ENCODE measurements at places on chromosomes 11 and 22.
A peak's percentile ranks its signal among the peaks of the same experiment; 100 is the strongest.

- DNase-seq, result no peak
These were observed 100.4 kb downstream of the GALNT18 start for GRCh38 chr11:11521306-11522002.

DNA sequence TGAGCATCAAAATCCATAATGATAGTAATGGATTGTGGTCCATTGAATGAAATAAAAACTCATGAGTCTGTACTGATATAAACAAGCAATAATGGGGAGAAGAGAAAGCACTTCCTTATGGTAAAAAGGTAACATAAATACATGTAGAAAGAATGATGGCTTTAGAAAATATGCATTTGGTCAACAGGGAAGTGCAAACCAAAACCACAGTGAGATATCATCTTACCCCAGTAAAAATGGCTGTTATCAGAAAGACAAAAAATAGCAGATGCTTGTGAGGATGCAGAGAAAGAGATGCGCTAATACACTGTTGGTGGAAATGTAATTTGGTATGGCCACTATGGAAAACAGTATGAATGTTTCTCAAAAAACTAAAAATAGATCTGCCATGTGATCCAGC, 6.9 kb upstream of the MMP20 start:
- DNase-seq, result no peak

DNA sequence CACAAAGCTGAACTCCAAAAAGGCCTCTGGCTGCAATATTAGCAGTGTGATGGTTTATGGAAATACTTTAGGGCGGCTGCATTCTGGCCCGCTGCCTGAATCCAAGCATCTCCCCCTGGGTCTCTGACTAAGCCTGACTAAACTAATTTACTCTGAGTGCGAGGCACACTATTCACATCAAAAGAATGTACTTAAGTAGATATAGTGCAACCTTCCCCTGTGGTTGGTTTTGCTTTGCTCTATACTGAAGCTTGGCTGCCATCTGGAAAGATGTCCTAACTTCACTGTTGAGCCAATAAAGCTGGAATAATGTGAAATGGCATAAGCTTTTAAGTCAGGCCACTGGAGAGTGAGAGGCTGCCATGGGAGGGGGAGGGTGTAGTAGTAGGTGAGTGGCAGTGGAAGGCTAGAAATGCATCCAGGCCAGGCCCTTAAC, 321.6 kb downstream of the AASDHPPT start:
- DNase-seq, result no peak

- no peak for DNase-seq
These were observed 44.9 kb downstream of the OR4C46 start for GRCh38 chr11:54558919-54559318.

GRCh38 chr22:43477966-43478365, 66.2 kb downstream of the MPPED1 start:
- no peak for DNase-seq

- DNase-seq, result no peak
These were observed 1.1 kb upstream of the CAVIN3 start for GRCh38 chr11:6321356-6321755.

DNA sequence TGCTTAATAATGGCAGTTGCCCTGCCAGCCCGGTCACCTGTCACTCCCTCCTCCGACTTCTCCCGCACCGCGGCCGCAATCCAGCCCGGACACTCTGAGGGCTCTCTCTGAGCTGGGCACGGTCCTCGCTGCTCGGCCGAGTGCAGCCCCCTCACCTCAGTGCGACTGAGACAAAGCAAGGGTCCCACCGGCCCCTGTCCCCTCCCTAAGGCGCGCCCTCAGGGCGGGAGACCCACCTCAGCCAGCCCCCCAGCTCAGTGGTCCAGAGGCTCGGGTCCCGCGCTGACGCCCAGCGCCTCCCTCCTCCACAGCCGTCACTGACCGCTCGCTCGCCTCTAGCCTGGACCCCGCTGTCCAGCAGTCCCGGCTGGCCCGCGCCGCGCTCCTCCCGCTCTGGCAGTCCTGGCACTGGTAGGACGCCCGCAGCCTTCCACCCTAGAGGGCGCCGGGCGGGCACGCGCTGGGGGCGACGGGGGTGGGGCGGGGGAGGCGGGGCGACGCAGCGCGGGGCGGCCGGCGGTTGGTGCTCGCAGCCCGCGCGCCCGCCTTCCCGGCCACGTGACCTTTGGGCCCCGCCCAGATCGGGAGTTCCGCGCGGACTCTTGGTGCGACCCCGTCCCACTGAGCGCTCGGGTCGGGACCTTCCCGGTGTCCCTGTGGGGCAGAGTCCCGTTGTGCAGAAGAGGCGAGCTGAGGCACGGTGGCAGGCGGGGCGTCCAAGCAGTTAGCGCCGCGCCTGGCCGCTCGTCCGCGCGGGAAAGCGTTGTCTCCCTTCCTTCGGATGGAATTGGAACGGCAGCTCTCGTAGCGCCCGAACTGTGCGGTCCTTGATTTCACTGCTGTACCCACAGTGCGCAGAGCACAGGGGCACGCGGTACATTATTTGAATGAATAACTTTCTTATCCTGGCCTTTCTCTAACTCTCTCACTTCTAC, 7.8 kb upstream of the L3MBTL2 start:
- peak; percentile 84 for DNase-seq

DNA sequence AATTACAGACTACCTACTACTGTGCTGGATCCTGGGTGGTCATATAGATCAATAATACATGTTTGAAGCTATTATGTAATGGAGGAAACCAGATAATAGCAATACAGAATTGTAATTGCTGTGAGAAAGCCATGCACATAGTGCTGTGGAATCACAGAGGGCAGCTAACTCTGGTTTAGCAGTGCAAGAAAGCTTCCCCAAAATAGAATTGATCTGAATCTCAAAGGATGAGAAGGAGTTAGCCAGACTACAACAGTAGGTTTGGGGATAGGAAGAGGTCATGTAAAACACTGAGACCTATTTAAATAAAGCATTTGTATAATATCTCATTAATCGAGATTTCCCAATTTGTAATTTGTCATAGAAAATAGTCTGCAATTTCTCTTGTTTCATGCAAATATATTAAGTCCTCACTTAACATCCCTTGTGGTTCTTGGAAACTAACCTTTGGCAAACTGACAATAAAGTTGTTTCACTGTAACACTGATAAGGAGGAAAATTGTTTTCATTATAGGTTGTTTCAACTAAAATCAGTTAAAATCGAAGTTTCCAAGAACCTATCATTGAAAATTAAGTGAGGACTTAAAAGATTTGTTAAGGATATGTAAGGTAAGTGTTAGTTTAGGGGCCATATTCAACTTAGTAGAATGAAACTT, 7.6 kb downstream of the C11orf58 start:
- DNase-seq, result no peak

DNA sequence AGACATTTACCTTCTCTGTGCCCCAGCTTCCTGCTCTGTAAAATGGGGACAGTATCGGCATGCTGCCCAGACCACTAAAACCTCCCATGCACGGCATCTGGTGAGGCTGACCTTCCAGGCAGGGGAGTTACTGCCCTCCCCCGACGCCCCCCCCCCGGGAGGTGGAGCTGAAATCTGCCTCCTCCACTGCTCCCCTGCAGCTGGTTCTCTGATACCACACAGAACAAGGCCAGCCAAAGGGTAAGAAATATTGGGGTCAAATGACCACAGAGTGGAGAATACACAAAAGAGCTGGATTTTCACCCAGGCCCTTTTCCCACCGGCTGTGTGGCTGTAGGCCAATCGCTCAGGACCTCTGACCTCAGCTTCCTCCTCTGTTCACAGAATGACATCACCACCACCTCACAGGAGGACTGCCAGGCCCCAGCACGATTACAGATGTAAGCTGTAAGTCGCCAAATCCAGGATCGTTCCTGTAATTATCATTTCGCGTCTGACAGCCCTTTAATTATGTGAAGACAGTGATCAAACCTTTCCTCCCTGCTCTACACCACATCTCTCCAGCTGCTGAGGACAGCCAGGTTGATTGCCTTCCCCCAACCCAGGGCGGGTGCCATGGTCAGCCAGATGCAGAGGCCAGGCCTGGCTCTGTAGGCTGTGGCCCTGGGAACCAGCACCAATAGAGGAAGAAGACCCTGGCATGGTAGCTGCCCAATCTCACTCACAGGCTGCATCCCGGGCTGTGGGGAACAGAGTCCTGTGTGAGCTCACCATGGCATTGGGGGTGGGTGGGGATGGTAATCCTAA, 35.7 kb upstream of the KLHL35 start:
- DNase-seq, result no peak

- no peak for DNase-seq
These were observed 9.7 kb downstream of the SRSF8 start for GRCh38 chr11:95076416-95076815.

- peak; percentile 66 for DNase-seq
These were observed 9.4 kb downstream of the PGM2L1 start for GRCh38 chr11:74388678-74389327.

DNA sequence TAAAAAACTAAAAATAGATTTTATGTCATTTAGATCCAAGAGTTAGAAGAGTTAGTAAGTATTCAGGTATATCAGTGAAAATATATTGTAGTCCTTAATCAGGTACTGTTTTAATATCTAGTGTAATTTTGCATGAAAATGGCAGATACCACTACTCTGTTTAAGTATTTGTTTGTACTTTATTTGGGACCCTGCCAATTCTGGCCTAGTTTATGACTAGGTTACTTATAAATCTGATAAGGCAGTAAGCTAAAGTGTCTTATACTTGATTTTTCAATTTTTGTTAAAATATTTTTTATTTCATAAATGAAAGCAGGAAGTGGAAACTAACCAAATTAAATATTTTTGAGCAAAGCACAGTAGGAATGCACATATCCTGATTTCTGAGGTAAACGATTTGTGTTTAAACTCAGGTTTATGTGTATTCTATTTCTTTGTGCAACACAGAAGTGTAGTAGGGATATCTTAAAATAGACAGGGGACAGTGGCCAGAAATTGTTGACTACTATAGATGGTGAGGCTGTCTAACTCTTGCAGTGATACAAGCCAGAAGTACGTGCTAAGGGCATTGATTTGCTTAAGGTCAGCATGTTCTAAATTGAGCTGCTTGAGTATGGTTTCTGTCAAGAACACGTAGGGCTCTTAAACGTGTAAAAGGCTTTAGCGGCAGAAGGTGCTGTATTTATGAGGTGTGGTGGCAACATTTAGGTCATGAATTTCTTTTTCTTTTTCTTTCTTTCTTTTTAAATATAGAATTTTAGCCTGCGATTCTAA, 34.0 kb downstream of the HIPK3 start:
- no peak for DNase-seq

- no peak for DNase-seq
These were observed 47.2 kb downstream of the MN1 start for GRCh38 chr22:27754247-27754887.

GRCh38 chr11:70912226-70912840, 340.0 kb downstream of the SHANK2 start:
- no peak for DNase-seq

GRCh38 chr11:114197799-114198500, 98.2 kb upstream of the NNMT start:
- DNase-seq, result no peak

GRCh38 chr22:29146091-29146560, 59.6 kb upstream of the EMID1 start:
- DNase-seq, result no peak

DNA sequence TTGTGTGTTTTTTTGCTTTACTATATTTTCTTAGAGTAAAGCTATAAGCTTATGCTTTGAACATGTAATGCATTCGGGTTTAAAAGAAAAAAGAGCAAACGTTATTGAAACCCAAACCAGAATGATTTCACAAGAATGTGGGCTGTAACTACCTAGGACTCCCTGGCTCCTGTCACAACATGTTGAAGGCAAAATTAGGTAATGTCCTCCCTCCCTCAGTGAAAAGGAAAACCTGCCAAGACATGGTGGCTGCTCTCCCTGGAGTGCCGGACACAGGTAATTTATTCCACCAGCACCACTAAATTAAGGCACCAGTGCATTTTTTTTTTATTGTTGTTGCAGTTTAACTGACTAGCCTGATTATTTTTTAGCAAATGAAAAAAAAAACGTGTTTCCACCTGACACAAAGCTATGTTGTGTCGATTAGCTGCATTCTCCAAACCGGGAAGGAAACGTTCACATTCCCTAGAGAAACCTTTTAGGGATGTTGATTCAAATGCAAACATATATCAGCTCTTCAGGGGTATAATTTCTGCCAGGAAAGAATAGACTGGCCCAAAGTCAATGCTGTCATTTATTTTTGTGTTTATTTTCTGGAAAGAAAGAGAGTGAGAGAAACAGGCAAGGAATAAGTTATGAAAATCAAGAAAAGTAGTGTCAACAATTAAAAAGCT, 134.6 kb downstream of the CCDC34 start:
- no peak for DNase-seq

Data from activated CD8-positive, alpha-beta memory T cell treated with anti-CD3 and anti-CD28 coated beads, Interleukin-2, amount 50 U/mL, for 4 hours (primary cell).